ENCODE measurements at places on chromosomes 1 and 21. TPM values are rescaled to one million over a fixed set of nuclear protein-coding genes. Genes with fewer than 3 reads are reported as not detected.

- no peak for DNase-seq
These were observed 10.9 kb downstream of the CAMK1G start for GRCh38 chr1:209594440-209594839.

GRCh38 chr1:9590945-9591668, 2.4 kb downstream of the TMEM201 start:
- DNase-seq = no peak

GRCh38 chr1:157137408-157138219, 581 bp downstream of the ETV3 start:
- no peak for DNase-seq

DNA sequence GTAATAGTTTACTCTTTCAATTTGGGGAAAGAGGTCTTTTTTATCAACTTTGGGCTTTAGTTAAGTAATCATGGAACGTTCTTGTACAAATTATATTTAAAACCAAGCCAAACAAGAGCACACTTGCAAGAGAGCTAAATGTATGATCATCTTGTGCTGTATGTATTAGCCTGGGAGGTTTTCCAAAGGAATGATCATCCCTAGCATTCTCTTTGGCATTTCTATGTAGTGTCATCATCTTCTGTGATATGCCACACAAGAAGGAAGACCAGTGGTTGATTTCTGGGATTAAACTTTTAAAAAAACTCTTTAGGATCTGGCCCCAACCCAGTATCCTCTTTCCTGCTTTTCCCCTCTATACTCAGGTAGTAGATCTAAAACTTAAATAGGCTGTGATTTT, 38.4 kb upstream of the KCNQ4 start:
- DNase-seq = no peak

DNA sequence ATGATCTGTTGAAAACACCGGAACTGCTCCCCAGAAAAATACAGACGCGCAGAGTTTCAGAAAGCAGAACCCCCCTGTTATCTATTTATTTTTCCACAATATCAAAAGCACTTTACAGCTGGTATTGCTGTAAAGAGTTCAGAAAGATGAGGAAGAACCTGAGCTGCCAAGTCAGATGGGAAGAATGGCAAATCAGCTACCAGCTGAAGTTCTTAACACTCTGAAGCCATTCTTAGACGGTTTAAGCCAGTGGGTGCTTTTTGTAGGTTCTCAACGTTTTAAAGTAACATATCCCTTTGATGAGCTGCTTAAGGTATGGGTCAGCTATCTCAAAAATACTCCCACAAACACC, 714 bp upstream of the AKIRIN1 start:
- peak; percentile 26 for DNase-seq

- DNase-seq = peak; percentile 95
These were observed 3.5 kb upstream of the CLDN19 start for GRCh38 chr1:42743317-42744147.

GRCh38 chr1:202154766-202155477, 5.5 kb downstream of the PTPN7 start:
- DNase-seq = peak; percentile 71

DNA sequence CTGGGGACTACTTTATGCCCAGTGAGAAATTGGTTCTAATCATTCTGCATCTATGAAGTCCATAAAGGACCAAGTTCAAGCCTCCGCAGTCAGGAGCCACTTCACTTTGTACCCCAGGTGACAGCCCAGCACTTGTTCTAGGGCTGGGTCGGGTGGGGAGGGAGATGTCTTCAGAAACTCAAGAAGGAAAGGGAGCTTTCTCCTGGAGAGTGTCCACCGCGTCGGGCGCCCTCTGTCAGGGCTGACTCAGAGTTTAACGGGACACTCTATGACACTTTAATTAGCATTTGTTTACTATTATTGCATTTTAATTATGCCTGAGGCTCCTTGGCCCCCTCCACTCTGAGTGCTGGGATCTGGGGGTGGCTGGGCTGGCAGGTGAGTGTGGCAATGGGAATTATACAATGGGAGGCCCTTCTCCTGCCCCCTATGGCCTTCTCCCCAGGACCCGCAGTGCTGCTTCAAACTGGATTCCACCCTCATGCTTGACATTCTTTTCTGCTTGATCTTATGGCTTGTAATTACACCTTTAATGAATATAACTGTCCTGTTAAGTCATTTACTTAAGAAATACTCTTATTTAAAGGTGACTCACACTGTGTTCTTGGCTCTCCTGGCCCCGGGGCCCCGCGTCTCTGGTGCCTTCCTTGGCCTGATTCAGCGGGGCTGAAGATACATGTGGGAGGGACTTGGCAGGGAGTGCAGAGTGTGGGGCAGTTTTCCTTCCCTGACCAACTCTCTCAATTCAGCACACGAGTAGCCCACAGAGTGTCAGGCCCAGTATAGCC, 136.6 kb downstream of the PLXNA2 start:
- DNase-seq = peak; percentile 89

DNA sequence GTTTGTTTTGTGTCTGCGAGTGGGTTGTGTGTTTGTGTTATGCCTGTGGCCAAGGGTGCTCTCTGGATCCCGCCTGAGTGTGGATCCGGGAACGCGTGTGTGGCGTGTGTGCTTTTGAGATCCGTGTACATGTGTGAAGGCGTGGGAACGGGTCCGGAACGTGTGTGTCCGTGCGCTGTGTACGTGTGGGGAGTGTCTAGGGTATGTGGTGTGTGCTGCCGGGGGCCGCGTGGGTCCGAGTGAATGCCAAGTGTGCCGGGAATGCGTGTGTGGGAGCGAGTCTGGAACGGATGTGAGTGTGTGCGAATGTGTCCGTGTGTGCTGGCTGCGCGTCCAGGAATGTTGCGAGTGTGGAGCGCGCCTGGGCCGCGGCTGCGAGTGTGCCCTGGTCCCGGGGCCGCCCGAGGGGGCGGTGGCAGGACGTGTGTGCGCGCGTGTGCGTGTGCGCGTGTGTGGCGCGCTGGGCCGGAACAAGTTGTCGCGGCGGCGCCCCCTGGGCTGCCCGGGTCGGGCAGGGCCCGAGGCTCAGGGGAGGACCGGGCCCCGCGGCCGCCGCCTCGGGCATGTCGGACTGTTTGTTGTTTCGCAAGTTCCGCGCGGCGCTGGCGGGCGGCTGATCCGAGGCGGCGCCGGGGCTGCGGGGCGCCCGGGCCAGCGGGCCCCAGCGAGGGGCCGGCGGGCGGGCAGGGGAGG, 953 bp downstream of the PTPRU start:
- DNase-seq = no peak

GRCh38 chr1:200374569-200375295, 35.1 kb downstream of the ZNF281 start:
- DNase-seq = peak; percentile 62

- DNase-seq = peak; percentile 12
These were observed 68.5 kb upstream of the SDC3 start for GRCh38 chr1:30977105-30977504.

GRCh38 chr1:188670837-188671236, 1806.8 kb downstream of the BRINP3 start:
- peak; percentile 86 for DNase-seq

GRCh38 chr1:17732475-17732874, 22.7 kb upstream of the ACTL8 start:
- peak; percentile 32 for DNase-seq

GRCh38 chr1:40908350-40908749, 46.2 kb upstream of the CITED4 start:
- no peak for DNase-seq

DNA sequence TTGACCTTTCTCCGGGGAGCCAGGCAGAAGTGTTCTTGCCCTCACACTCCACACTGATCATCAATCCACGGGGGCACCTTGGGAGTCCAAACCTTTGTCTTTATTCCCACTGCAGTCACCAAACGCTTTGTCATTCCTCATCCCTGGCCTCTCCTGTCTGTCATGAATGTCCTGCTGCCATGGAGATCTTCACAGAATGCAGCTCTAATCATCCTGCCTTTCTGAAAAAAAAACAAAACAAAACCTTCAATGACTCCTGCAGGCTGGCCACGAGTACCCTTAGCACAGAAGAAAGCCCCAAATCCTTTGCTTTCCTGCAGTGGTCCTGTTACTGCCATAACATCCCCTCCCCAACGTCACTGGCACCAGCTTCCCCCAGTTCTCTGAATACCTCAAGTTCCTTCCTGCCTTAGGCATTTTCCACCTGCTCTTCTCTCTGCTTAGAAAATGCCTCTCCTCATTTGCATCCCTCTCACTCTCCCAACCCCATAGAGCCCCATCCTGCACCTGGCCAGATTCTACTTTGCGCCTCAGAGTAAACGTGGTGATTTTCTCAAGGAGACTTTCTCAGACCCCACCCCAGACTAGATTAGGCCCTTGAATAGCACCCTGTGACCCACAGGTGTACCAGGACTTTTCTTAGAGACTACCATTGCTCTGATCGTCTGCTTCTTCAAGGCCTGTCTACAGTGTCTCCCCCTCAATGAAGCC, 131.2 kb downstream of the AK5 start:
- no peak for DNase-seq

DNA sequence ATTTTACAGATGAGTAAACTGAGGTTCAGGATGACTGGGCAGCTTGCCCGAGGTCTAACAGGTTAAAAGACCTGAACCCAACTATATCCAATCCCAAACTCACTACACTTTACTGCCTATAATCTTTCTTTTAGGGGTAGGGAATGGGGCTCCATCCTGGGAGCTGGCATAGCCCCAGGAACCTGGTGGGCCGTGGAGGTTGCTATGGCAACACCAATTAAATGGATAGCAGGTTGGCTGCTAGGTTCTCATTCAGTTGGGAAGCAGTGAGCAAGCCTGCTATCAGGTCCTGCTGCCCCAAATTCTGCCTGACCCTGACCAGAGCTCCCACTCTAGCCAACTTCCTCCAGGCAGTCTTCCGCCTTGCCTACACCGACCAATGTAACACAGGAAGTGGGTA, 40.9 kb downstream of the LRP8 start:
- DNase-seq = no peak

GRCh38 chr1:160767395-160768294, 28.3 kb upstream of the LY9 start:
- DNase-seq = peak; percentile 98

DNA sequence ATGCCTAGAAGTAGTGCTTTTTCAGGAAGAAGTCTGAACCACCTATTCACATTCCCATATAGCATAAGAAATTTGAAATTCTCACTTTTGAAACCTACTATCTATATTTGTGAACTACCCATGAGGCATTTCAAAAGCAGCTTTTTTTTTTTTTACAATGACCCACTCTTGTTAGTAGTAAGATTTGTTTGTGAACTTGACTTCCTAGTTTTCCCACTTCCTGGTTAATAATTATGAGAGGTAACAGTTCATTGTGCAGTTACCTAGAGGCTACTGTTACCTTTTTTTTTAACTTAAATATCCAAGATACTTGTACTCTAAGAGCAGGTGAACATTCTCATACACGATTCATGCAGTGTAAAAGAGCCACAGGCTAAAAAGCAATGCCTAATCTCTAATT, 371.7 kb upstream of the ADGRL2 start:
- DNase-seq = no peak

DNA sequence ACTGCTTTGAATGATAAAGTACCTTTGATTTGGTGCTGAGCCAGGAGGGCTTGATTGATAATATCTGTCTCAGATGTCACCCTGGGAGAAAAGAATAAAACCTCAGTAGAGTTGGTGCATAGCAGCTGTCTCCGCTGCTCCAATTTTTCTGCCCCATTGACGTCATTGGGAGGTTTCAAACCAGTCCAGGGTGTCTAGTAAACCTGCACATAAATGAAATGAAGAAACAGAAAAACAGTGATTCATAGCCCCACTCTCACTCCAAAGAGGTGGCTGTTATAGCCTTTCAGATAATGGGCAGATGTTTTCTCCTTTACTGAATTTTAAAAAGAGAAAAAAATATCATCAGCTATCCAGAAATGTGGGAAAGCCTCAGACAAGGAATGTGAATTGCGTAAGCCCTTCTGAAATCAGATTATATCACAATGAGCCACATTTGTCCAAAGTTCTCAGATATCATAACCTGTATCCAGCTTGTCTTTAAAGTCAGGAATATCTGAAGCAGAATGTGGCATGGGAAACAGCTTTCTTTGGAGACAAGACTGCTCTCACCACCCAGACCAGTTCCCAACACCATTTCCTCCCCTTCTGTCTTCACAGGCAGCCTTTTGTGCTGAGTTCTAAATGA, 351.3 kb upstream of the SGIP1 start:
- peak; percentile 8 for DNase-seq

- DNase-seq = peak; percentile 17
These were observed 13.4 kb downstream of the SPOCD1 start for GRCh38 chr1:31802190-31803150.

GRCh38 chr1:24454673-24455072, 39.1 kb downstream of the NIPAL3 start:
- no peak for DNase-seq

- DNase-seq = peak; percentile 66
These were observed 95.5 kb downstream of the TIAM1 start for GRCh38 chr21:31248598-31248997.

DNA sequence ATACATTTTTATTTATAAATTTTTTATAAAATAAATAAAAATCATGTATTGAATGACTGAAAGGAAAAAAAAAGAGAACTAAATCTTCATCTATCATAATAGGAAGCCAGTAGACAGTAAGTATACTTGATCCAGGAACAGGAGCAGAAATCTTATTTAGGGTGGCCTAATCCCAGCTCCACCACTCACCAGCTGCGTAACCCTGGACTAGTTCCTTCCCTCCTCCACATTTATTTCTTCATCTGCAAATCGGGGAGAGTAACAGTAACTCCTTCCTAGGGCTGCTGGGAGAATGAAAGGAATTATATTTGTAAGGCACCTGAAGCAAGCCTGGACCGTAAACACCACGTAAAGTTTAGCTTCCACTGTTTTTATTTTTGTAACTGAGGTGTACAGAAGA, 17.9 kb downstream of the GLIS1 start:
- no peak for DNase-seq

GRCh38 chr1:185495007-185495406, 178.0 kb upstream of the IVNS1ABP start:
- no peak for DNase-seq

The GBP6 gene
- 67.2 TPM for total RNA-seq

The ODF2L gene
- 13.4 TPM for total RNA-seq

The LCA5L gene
- total RNA-seq = 3.2 TPM

The RNU1-2 gene
- 2,323 TPM for total RNA-seq

The MFAP2 gene
- total RNA-seq = 7.9 TPM

The CNTN2 gene
- total RNA-seq = under 0.01 TPM

The KRTAP20-2 gene
- not detected for total RNA-seq

The OPTC gene
- not detected for total RNA-seq

The CCDC28B gene
- total RNA-seq = 2.9 TPM

The KIF2C gene
- total RNA-seq = 0.79 TPM

The HORMAD1 gene
- total RNA-seq = 1.8 TPM

The ZMYND12 gene
- 0.26 TPM for total RNA-seq

The HES3 gene
- not detected for total RNA-seq

The FCAMR gene
- total RNA-seq = not detected

The FCMR gene
- 0.38 TPM for total RNA-seq
